ENCODE measurements at places on chromosomes 4 and X. TPM values are rescaled to one million over a fixed set of nuclear protein-coding genes. Genes with fewer than 3 reads are reported as not detected.
A peak's percentile ranks its signal among the peaks of the same experiment; 100 is the strongest.

DNA sequence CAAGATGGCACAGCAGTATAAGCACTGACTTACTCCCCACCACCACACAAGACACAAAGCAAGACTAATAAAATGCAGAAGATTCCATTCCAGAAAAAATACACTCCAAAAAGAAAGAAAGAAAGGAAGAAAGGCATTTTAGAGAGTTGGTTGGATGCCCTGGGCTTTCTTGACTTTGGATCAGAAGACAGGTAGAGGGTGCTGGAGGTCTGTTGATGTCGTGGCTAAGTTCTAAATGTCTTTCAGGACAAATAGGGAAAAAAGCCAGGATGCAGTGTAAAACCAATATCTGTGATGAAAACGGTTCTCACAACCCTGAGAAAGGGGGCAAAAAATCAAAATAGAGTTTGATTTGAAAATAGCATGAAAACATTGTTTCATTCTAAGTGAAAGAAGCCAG, 555.2 kb upstream of the PRKX start:
- DNase-seq: no peak

- DNase-seq: no peak
Measured at GRCh38 chrX:120309873-120310705, 1.2 kb downstream of the TMEM255A start.

SH3BP2 gene
- total RNA-seq: 22.0 TPM

DNA sequence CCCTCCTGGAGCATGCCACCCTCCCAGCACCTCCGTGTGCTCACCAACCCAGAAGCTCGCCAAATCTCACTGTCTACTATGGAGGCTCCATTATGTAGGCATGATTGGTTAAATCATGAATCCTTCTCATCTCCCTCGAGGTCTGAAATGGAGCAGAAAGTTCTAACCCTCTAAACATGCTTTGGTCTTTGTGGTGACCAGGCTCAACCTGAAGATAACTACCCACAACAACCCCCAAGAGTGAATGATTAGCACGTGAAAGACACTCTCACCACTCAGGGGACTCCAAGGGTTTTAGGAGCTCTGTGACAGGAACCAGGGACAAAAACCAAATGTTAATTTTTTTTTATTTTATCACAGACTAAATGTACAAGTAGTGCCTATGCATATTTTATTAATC, 47.2 kb downstream of the APBB2 start:
- DNase-seq: no peak

GRCh38 chrX:12972878-12973560, 1.9 kb upstream of the TMSB4X start:
- no peak for DNase-seq

- DNase-seq: no peak
Measured at GRCh38 chrX:44344194-44344593, 722 bp upstream of the EFHC2 start.

GRCh38 chr4:65665771-65666523, 4.3 kb downstream of the EPHA5 start:
- DNase-seq: no peak

- no peak for DNase-seq
Measured at GRCh38 chrX:1449036-1449822, 3.5 kb downstream of the ASMTL start.

GRCh38 chrX:44175455-44175854, 168.0 kb downstream of the EFHC2 start:
- no peak for DNase-seq

GRCh38 chr4:19293080-19293479, 958.6 kb upstream of the SLIT2 start:
- no peak for DNase-seq

DNA sequence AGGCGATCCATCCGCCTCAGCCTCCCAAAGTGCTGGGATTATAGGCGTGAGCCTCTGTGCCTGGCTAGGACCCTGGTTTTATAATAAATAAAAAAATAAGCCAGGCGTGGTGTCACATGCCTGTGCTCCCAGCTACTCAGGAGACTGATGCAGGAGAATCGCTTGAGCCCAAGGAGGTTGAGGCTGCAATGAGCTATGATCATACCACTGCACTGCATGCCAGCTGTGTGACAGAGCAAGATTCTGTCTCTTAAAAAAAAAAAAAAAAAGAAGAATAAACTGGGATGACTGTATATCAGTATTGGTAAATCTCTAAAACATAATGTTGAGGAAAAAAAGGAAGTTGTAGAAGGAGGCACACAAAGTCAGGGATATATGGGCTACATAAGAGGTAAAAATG, 45.7 kb upstream of the SLC34A2 start:
- DNase-seq: no peak

GRCh38 chrX:73765776-73766430, 202.9 kb downstream of the CHIC1 start:
- DNase-seq: no peak

DNA sequence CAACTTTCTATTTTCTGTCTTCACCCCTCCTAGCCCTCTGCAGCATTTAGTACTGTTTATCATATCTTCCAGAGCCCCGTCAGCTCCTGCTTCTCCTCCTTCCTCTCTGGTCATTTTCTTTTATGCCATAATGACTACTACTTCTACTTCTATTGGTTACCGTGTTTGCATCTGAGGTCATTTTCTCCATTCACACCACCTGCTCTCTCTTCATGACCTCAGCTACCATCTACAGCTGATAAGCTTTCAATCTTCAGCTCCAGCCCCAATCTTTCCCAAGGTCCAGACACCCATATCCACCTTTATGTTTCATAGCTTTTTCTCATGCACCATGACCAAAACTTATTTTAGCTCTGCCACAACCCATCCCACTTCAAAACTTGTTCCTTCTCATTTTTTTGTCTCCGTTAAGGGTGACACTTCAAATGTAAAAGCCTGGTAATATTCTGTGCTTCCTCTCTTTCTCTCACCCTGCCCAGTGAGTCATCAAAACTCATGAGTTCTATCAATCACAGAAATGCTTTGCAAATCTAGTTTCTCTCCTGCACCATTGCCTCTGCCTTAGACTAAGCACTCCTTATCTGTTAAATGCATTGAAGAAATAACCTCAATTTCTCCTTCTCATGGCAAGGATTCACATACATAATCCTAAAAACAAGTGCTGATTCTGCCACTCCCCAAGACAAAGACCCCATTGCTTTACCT, 71.3 kb upstream of the IQCM start:
- no peak for DNase-seq

GRCh38 chr4:157035471-157035870, 40.5 kb upstream of the GLRB start:
- DNase-seq: no peak

DNA sequence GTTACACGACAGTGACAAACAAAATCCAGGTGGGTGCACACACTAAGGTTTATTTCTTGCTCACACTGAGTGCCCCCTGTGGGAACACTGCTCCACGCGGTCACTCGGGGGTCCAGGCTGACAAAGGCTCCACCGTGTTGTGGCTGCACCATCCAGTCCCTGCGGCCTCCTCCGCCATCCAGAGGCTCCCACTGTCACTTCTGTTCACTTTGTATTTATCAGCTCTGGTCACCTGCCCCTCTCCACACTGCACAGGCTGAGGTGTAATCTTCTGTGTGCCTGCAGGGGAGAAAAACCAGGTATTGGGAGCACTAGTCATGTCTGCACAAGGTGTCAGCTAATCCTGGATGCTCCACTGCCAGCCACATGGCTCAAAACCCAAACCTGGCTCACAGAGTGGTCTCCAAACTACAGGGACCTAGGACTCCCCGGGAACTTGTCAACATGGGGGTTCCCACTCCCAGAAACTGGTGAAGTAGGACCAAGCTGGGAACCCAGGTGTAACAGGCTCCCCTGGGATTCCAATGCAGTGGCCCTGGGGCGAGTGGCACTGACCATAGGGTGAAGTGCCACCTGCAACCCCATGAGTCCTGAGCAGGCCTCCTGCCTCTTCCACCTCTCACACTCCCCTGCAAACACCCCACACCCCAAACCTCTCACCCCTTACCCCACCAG, 25.5 kb downstream of the HMX1 start:
- no peak for DNase-seq

GRCh38 chr4:103098756-103099440, 736 bp downstream of the BDH2 start:
- no peak for DNase-seq

GRCh38 chr4:75939890-75940691, 722 bp downstream of the NAAA start:
- peak; percentile 64 for DNase-seq

GRCh38 chr4:128757712-128758111, 51.8 kb upstream of the JADE1 start:
- DNase-seq: peak; percentile 45

- no peak for DNase-seq
Measured at GRCh38 chrX:66634272-66634671, 4.6 kb downstream of the EDA2R start.

DNA sequence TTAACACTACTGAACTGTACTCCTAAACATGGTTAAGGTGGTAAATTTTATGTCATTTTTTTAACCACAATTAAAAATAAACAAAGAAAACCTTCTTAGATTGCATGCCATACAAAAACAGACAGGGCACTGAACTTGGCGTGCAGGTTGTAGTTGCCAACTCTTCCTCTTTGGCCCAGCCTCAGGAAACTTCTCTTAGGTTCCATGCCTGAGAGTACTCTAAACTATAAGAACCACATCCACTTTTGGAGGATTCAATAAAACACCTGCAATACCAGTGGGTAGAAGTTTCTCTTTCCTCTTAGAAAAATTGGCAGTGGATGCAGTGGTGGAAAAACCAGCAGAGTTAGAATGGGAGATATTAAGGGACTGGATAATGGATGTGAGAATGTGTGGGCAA, 103.4 kb downstream of the LUZP4 start:
- no peak for DNase-seq

DNA sequence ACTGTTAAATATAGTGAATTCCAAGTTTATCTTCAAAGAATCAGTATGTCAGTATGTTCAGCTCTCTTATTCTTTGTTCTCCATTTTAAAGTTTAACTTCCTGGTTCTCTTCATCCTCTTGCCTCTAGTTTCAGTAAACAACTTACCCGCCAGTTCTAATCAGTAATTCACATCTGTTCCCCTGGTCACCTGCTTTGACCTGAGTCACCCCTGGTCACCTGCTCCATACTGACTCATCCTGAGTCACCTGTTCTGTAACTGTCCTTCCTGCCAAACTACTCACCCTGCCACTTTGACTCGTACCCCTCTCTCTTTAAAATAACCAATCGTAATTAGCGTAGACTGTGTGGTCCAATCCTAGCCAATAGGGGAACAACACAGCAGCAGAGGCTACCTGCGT, 992.7 kb upstream of the HS3ST1 start:
- no peak for DNase-seq

MAGEA4 gene
- 0.60 TPM for total RNA-seq

ZRSR2 gene
- 4.5 TPM for total RNA-seq

DNA sequence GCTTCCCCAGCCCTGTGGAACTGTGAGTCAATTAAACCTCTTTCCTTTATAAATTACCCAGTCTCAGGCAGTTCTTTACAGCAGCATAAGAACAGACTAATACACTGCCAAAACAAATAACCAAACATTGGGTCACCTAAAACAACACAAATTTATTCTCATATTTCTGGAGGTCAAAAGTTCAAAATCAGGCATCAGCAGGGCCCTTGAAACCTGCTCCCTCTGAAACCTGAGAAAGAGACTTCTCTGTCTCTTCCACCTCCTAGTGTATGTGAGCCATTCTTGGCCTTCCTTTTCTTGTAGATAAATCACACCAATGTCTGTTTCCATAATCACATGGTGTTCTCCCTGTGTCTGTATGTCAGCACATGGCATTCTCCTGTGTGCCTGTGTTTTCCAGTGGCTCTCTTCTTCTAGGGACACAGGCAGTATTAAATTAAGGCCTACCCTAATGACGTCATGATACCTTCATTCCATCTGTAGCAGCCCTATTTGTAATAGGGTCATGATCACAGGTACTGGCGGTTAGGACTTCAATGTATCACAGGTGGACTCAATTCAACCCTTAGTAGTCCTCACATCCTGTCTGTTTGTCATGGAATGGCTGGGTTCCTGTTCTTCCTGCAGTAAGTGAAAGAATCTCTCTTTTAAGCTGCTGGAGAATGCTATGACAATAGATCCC, 147.3 kb upstream of the CLNK start:
- no peak for DNase-seq

GRCh38 chr4:10102474-10103332, 13.9 kb downstream of the WDR1 start:
- no peak for DNase-seq

- DNase-seq: no peak
Measured at GRCh38 chr4:77432717-77433417, 172.8 kb upstream of the CXCL13 start.

DNA sequence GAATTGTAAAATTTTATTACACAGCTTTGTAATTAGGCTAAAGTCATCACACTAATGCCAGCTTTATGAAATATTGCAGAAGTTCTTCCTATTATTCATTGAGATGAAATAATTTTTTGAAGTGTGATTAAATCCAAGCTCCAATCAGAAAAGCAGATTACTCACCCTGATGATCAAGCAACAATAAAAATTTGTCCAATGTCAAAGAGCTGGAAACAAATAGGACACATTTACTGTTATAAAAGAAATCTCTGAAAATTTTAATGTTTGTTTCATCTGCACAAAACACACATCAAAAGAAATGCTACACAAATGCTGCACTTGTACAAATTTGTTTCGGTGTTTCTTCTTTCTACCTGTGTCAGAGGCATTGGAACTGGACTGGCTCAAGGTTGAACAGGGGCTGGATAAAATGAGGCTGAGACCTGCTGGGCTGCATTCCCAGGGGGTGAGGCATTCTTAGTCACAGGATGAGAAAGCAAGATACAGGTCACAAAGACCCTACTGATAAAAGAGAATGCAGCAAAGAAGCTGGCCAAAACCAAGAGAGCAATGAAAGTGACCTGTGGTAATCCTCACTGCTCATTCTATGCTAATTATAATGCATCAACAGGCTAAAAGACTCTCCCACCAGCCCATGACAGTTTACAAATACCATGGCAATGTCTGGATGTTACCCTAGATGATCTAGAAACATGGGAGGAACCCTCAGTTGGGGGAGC, 78.3 kb downstream of the GASK1B start:
- peak; percentile 41 for DNase-seq

DNA sequence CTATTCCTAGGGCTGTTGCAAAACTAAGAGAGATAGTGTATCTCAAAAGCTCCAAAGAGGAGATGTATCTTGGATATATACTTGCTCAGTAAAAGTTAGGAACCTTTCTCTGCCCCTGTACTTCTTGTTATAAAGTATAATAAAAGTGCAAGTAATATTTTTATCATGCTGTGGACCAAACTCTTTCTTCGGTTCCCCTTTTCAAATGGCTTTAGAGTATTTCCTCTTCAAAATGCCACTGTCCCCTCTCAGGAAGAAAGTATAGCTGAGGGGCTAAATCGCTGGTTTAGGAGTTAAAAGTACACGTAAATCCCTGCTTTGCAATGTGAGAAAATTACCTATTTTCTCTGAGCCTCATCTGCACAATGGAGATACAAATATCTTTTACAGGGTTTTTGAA, 169.1 kb upstream of the FTHL17 start:
- no peak for DNase-seq
